ENCODE measurements at places on chromosomes 2 and 18. TPM values are rescaled to one million over a fixed set of nuclear protein-coding genes. Genes with fewer than 3 reads are reported as not detected.
A peak's percentile ranks its signal among the peaks of the same experiment; 100 is the strongest.

The AFF3 gene
- total RNA-seq, result 1.7 TPM

The RFTN2 gene
- total RNA-seq, result not detected

The SULT1C4 gene
- not detected for total RNA-seq

The EML6 gene
- 0.44 TPM for total RNA-seq

The CIDEA gene
- not detected for total RNA-seq

The ALPP gene
- not detected for total RNA-seq

The SERPINB13 gene
- not detected for total RNA-seq

The DTNA gene
- total RNA-seq, result not detected

The PCARE gene
- not detected for total RNA-seq

The NDC80 gene
- 42.6 TPM for total RNA-seq

The ALKAL2 gene
- 0.18 TPM for total RNA-seq

The DOK6 gene
- total RNA-seq, result not detected

DNA sequence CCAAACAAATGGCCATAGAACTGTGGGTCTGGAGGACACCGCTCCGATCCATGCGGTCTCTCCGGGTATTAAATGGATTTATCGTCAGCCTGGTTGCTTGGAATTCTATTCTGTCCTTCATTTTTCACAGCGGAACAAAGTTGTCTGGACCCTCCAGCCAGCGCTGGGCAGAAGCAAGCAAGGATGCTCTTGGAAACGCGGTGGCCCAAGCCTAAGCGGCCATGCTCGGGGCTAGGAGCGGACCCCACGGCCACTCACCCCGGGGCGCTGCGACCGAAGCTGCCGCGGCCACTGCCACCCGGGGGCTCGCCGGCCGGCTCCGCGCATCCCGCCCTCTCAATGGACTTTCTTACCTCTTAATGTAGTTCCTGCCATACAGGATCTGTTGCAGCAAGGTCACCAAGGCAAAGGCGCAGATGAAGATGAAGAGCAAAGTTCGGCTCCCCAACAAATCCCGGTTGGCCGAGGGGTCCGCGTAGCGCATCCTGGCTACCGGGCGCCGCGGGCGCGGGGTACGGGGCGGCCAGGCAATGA, 761 bp downstream of the ST8SIA5 start:
- H3K4me3 ChIP-seq, result no peak overlapping the region
- H3K27me3 ChIP-seq, result peaks cover 49% of the 10 kb centered on the region
- no peak for DNase-seq
- H3K4me1 ChIP-seq, result peaks cover 24% of the 10 kb centered on the region
- no peaks in the 10 kb centered on the region for H3K36me3 ChIP-seq

GRCh38 chr18:3605954-3606443, 156.0 kb downstream of the TGIF1 start:
- DNase-seq, result peak; percentile 22
- H3K4me3 ChIP-seq, result no peak overlapping the region
- H3K27me3 ChIP-seq, result no peaks in the 10 kb centered on the region
- no peak overlapping the region for H3K27ac ChIP-seq
- peaks cover 8% of the 10 kb centered on the region for H3K36me3 ChIP-seq

GRCh38 chr2:239192456-239192855, 208.4 kb downstream of the HDAC4 start:
- H3K4me1 ChIP-seq, result no peaks in the 10 kb centered on the region
- H3K36me3 ChIP-seq, result peaks cover 38% of the 10 kb centered on the region
- H3K27me3 ChIP-seq, result no peaks in the 10 kb centered on the region
- DNase-seq, result no peak

- H3K27me3 ChIP-seq, result no peaks in the 10 kb centered on the region
- no peaks in the 10 kb centered on the region for H3K36me3 ChIP-seq
- no peak for DNase-seq
- H3K4me3 ChIP-seq, result no peak overlapping the region
These were observed 76.3 kb upstream of the GLS start for GRCh38 chr2:190804182-190804795.

DNA sequence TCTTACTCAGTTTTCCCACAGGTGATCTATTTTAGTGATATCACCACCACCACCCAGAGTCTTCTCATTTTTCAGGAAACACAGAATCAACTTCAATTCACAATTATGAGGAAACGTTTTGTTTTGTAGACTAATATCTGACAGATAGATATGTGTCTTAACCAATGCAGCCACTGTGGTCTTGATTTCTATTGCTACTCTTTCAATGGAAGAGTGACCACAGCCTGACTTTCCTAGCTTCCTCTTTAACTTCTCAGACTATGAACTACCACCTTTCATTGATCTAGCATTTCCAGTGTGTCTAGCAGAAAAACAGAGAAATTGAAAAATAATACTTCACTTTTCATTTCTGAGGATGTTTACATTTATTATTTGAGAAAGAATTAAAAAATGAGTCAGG, 20.5 kb downstream of the ADAM17 start:
- H3K36me3 ChIP-seq, result peaks cover 27% of the 10 kb centered on the region
- H3K4me3 ChIP-seq, result no peak overlapping the region
- H3K27ac ChIP-seq, result no peak overlapping the region
- no peaks in the 10 kb centered on the region for H3K27me3 ChIP-seq
- no peak for DNase-seq
- H3K4me1 ChIP-seq, result peaks cover 21% of the 10 kb centered on the region

GRCh38 chr2:237471438-237472186, 15.4 kb upstream of the MLPH start:
- DNase-seq, result no peak
- no peak overlapping the region for H3K4me3 ChIP-seq
- no peak overlapping the region for H3K27ac ChIP-seq
- no peaks in the 10 kb centered on the region for H3K36me3 ChIP-seq
- H3K27me3 ChIP-seq, result peaks cover 5% of the 10 kb centered on the region

GRCh38 chr18:32881009-32881408, 108.2 kb upstream of the KLHL14 start:
- DNase-seq, result no peak
- no peak overlapping the region for H3K4me3 ChIP-seq
- no peak overlapping the region for H3K27ac ChIP-seq
- H3K27me3 ChIP-seq, result no peaks in the 10 kb centered on the region

- peaks cover 17% of the 10 kb centered on the region for H3K27me3 ChIP-seq
- peaks cover 71% of the 10 kb centered on the region for H3K4me1 ChIP-seq
- H3K27ac ChIP-seq, result peak overlapping the region; percentile 75
- peaks cover 13% of the 10 kb centered on the region for H3K36me3 ChIP-seq
These were observed 3.6 kb upstream of the RNF144A start for GRCh38 chr2:6913415-6914157.

- DNase-seq, result no peak
- peaks cover 6% of the 10 kb centered on the region for H3K4me1 ChIP-seq
- peaks cover 38% of the 10 kb centered on the region for H3K27me3 ChIP-seq
- H3K4me3 ChIP-seq, result no peak overlapping the region
These were observed 29.6 kb upstream of the LPIN1 start for GRCh38 chr2:11716689-11717321.

DNA sequence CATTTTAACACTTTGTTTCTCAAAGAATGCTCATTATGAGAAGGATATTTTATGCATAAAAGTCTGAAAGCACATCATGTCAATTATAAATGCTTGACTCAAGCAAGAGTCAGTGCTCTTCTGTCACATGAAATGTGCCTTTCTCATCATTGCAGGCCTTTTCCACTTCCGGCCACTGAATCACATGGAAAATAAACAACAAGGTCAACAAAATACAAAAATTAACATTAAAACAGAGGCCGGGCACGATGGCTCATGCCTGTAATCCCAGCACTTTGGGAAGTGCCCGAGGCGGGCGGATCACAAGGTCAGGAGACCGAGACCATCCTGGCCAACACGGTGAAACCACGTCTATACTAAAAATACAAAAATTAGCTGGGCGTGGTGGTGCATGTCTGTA, 480.6 kb downstream of the SPAG16 start:
- H3K27ac ChIP-seq, result no peak overlapping the region
- no peak for DNase-seq
- H3K4me1 ChIP-seq, result no peaks in the 10 kb centered on the region
- H3K27me3 ChIP-seq, result no peaks in the 10 kb centered on the region

- no peak for DNase-seq
- H3K4me3 ChIP-seq, result no peak overlapping the region
- no peaks in the 10 kb centered on the region for H3K36me3 ChIP-seq
- peaks cover 8% of the 10 kb centered on the region for H3K4me1 ChIP-seq
These were observed 53.8 kb upstream of the TMEM87B start for GRCh38 chr2:112001136-112001715.

GRCh38 chr2:15801904-15802303, 138.4 kb upstream of the MYCN start:
- H3K27ac ChIP-seq, result no peak overlapping the region
- no peaks in the 10 kb centered on the region for H3K36me3 ChIP-seq
- no peak overlapping the region for H3K4me3 ChIP-seq
- DNase-seq, result no peak
- no peaks in the 10 kb centered on the region for H3K27me3 ChIP-seq
- no peaks in the 10 kb centered on the region for H3K4me1 ChIP-seq

DNA sequence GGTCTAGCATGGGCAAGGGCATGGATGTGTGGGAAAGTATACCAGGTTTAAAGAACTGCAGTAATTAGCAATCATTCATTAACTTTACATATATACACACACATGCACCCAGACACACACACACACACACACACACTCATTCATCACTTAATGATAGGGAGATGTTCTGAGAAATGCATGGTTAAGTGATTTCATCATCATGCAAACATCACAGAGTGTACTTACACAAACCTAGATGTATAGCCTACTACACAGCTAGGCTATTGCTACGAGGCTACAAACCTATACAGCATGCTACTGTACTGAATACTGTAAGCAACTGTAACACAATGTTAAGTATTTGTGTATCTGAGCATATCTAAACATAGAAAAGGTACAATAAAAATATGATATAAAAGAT, 83.6 kb downstream of the COLEC12 start:
- H3K27ac ChIP-seq, result no peak overlapping the region
- H3K27me3 ChIP-seq, result peaks cover under 1% of the 10 kb centered on the region
- no peak overlapping the region for H3K4me3 ChIP-seq
- H3K36me3 ChIP-seq, result no peaks in the 10 kb centered on the region
- H3K4me1 ChIP-seq, result no peaks in the 10 kb centered on the region

DNA sequence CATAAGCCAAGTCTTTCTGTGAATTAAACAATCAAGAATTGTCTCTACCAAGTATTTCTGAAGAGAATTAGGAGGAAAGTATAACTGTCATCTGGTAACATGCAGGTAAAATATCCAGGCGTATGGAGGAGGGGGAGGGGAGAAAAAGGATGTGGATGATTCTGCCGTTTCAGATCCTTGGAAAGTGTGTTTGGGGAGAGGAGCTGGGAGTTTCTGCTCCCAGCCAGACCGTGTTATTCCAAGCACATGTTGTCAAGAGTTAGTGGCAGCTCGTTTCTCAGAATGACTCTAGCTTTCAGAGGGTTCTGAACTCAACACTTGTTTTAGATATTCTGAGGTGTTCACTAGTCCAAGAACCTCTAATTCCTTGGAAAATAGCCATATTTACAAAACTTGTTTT, 137.6 kb downstream of the FAM124B start:
- H3K36me3 ChIP-seq, result no peaks in the 10 kb centered on the region
- H3K4me3 ChIP-seq, result no peak overlapping the region
- H3K27ac ChIP-seq, result no peak overlapping the region
- peaks cover 5% of the 10 kb centered on the region for H3K27me3 ChIP-seq

DNA sequence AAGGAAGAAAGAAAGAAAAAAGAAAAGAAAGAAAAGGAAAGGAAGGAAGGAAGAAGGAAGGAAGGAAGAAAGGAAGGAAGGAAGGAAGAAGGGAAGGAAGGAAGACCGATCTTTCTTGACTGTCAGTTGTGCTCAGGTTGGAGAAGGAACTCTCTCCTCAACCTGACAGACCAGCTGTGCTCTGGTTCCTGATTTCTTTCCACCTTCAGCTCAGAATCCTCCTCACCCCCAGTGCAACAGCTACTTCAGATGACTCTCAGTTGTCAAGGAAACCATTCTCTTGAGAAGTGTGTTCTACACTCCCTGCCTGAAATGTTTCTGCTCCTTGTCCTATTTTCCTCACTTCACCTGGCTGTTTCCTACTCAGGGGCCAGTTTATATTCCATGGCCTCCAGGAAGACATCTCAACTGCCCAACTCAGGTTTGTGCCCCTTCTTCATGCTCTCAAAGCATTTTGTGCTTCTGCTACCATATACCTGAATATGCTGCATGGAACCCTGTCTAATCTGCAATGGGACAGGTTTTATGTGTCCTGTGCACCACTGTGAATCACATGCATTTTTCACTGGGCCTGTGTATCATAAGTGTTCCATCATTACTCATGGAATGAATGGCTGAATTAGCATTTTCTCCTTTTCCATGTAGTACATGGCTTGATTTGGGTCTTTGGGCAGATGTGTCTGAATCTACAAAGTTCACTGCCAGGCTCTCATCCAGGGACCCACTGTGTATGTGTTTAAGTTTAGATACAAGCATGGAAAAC, 32.8 kb upstream of the DOCK10 start:
- H3K36me3 ChIP-seq, result peaks cover 2% of the 10 kb centered on the region
- peaks cover 11% of the 10 kb centered on the region for H3K27me3 ChIP-seq
- H3K4me1 ChIP-seq, result no peaks in the 10 kb centered on the region
- no peak overlapping the region for H3K4me3 ChIP-seq

- H3K27ac ChIP-seq, result no peak overlapping the region
- peak; percentile 27 for DNase-seq
- peaks cover 9% of the 10 kb centered on the region for H3K4me1 ChIP-seq
- H3K36me3 ChIP-seq, result no peaks in the 10 kb centered on the region
These were observed 137.5 kb downstream of the TPO start for GRCh38 chr2:1550658-1551316.

- peak within 1 kb of the TSS; percentile 84 for H3K4me3 ChIP-seq
- no peaks in the 10 kb centered on the region for H3K27me3 ChIP-seq
- H3K27ac ChIP-seq, result peak within 1 kb of the TSS; percentile 68
- peaks cover 5% of the 10 kb centered on the region for H3K36me3 ChIP-seq
These were observed at the start of gene HSBP1L1 for GRCh38 chr18:79964330-79965118. HSBP1L1 (plus strand) TSS chr18:79964643; CDS start chr18:79964736, 93 bp downstream.

DNA sequence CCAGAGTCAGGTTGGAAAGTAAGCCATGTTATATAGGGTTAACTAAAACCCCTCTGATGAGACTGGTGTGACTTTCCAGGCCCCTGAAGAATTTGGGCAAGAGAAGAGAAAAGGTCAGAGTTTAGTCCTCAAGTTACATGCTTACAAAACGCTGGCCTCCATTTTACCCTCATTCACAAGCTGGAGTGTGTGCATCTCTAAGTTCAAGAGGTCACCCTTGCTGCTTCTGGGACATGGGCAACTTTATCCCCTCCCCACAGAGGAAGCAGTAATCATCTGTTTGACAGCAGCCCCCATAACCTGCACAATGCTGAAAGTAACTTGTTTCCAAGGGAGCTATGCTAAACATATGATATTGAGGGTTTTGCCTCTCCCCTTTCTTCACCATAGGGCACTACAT, 85.2 kb upstream of the CCDC195 start:
- no peak for DNase-seq
- H3K4me1 ChIP-seq, result no peaks in the 10 kb centered on the region
- H3K27me3 ChIP-seq, result no peaks in the 10 kb centered on the region
- H3K27ac ChIP-seq, result no peak overlapping the region
- H3K36me3 ChIP-seq, result peaks cover 59% of the 10 kb centered on the region

- peaks cover 37% of the 10 kb centered on the region for H3K36me3 ChIP-seq
- H3K27ac ChIP-seq, result no peak overlapping the region
- peaks cover 22% of the 10 kb centered on the region for H3K27me3 ChIP-seq
- peaks cover 49% of the 10 kb centered on the region for H3K4me1 ChIP-seq
These were observed 19.0 kb downstream of the SETBP1 start for GRCh38 chr18:44699572-44700261.

- H3K27me3 ChIP-seq, result peaks cover 23% of the 10 kb centered on the region
- H3K36me3 ChIP-seq, result no peaks in the 10 kb centered on the region
- no peaks in the 10 kb centered on the region for H3K4me1 ChIP-seq
- no peak overlapping the region for H3K4me3 ChIP-seq
- no peak overlapping the region for H3K27ac ChIP-seq
- no peak for DNase-seq
These were observed 29.0 kb upstream of the CFAP36 start for GRCh38 chr2:55490554-55490953.
